Fibroblast of upper back skin (primary cell): ENCODE measurements at places on chromosomes 2 and 18.
A peak's percentile ranks its signal among the peaks of the same experiment; 100 is the strongest.

DNA sequence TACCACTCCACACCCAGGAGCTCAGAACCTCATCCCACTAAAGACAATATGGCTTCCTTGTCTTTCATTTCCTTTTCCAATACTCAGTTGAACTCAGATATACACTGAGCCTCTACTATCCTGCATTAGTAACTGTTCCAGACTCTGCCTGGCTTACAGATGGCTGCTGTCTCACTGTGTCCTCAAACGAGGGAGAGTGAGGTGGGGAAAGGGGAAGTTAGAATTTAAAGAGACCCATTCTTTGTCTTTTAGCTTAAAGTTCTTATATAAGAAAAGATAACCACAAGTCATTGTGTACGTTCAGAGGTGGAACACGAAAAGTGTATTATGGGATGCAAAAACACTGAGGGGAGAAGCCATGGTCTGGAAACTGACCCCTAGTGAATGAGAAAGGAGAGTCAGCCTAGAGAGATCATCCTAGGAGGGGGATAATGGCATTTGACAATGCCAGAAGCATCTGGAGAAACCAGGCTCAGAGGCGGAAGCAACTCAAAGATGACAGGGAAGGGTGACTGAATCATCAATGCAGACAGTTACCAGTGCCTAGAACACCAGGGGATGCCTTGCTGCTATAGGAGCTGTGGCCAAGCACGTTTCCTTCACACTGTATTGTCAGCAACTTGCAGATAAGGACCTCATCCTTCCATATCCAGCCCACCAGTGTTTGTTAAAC, 170.7 kb downstream of the CYRIA start:
- no peak for DNase-seq

DNA sequence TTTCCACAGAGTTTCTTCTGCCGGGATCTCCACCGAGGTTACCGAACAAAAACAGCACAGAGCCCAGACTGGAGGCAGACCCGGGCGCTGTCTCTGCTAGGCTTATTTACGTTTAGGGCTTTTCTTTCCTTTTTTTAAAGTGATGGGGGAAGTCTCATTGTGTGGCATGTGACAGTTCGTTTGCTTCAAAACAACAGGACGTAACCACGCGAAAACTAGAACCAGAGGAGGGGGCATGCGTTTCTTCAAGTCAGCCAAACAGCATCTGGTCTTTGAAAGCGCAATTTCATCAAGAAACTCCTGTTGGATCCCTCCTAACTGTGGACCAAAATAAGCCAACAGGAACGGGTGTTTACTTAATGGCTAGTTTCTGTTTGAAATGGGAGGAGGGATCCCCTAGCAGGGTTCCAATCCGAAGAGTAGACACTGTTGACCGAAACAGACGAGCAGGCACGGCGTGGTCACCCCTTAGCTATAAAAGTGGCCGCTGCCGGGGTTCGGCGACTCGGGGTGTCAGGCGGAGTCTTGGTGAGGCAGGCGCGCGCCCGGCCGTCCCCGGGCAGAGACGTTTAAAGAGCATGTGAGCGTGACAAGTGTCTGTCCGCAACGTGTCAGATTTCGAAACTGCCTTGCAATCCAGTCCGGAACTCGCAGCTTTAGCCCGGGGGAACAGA, 997 bp upstream of the TGIF1 start:
- DNase-seq, result peak; percentile 66

DNA sequence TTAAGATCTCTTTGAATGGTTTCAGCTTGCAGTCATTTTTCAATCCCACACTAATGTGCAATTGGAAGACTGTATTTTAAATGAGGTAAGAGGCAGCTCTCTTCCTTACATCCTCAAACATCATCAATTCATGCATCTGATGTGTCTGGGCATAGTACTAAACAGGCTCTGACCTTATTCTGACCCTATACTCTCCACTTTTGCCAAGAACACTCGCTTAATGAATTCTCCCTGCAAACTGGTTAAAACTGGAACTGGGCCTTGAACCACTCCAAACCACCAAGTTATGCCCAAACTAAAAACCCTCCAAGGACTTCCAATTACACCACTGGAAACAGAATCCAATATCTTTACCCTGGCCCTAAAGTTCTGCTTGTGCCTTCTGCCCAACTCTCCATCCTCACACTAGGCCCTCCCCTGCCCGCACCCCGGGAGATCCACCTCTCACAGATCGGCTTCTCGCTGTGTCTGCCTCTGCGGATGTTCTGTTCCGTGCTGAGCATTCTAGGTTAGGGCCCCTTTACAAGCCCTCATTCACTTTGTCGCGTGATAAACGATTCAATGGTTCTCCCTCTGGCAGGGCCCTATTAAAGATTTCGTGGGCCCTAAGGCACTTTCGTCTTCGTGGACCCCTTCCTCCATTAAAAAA, 1.2 kb downstream of the M1AP start:
- no peak for DNase-seq

DNA sequence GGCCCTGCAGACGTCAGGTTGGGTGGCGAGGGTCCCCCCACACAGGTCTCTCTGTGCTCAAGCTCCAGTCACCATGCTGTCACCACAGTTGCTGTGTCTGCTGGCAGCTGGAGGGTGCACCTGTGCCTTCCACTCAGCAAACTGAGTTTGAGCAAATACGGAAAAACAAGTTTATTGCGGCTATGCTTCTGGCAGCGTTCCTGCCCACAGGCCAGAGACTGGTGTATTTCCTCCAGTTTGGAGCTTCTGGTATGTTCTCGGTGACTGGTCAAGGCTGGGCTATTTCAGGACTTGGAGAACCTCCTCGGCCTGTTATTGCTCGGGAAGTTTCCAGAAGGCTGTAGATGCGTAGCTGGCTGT, 132.6 kb downstream of the SEPTIN10 start:
- DNase-seq, result no peak

GRCh38 chr2:159760326-159760725, 37.7 kb downstream of the CD302 start:
- DNase-seq, result peak; percentile 9

DNA sequence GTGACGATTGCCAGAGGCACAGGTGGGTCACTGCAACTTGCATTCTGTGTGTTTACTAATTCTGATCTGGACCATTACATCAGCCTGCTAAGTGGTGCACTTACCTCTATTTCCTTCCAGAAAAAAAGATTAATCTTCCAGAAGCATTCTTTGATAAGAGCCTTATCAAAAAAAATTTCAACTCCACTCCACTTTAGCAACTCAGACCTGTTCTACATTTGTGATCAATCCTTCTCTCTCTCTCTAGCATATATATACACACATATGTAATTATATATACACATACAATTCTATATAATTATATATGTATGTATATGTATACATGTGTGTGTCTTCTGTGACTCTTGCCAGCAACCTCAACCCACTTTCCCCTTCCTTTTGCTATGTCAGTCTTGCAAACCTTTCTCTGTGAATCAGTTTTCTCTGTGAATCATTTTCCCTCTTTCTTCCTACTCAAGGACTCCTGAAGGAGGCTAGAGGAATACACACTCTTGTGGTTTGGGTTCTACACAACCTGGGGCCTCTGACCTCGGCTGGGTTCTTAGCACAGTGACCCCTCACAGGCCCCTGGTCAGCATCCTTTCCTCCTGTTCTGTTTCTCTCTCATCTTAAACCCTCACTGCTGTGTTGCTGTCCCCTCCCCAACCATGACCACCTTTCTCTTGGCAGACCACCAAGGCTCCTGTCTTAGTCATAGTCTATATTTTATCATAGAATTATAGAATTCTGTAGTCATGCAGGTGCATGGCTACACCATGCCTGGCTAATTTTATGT, 130.4 kb upstream of the PELI1 start:
- peak; percentile 32 for DNase-seq

GRCh38 chr2:232901736-232902578, 31.9 kb downstream of the SNORC start:
- DNase-seq, result peak; percentile 88

DNA sequence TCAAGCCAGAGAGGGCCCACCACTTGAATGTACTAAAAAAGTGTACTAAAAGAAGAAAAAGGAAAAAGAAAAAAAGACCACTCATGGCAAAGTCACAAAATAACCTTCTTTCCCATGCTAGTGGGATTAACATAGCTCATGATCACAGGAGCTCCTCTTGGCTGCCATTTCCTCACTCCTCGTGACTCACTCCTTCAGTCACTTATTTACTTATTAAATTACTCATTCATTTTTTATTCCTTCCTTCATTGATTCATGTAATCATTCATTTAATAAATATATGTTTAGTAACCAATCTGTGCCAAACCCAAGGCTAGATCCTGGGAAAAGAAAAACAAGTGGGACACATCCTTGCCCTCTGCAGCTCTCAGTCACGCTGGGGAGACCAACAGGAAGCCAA, 300.5 kb downstream of the INSIG2 start:
- peak; percentile 62 for DNase-seq

GRCh38 chr2:5077479-5078089, 614.6 kb upstream of the SOX11 start:
- peak; percentile 26 for DNase-seq
